ENCODE measurements at places on chromosomes 3 and 15.

GRCh38 chr3:146682171-146682570 lies 77.0 kb upstream of the PLSCR5 start:
- no peak for DNase-seq

- peak; percentile 54 for DNase-seq
Observed at GRCh38 chr15:85407421-85408269, 27.2 kb downstream of the AKAP13 start.

DNA sequence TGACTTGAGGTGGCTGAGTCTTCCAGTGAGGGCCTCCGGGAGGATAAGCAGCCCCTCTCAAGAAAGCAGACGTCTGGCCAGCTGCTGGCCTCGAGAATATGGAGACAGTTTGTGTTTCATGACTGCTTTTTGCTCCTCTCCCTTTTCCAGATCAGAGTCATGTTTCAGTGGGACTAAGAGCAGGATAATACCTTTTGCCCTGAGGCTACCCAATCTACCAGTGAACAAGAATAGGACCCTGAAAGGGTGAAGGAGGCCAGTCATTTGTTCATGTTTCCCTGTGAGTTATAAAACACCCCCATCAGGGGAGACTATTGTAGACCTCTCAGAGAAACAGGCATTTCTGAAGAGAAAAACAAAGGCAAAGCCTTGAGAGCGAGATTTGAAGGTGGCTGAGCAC lies 137.4 kb downstream of the RYR3 start:
- DNase-seq: no peak

GRCh38 chr3:150703299-150703755 lies 393 bp downstream of the ERICH6 start:
- DNase-seq: peak; percentile 38

GRCh38 chr15:66142285-66142684 lies 111.3 kb downstream of the MEGF11 start:
- DNase-seq: no peak

DNA sequence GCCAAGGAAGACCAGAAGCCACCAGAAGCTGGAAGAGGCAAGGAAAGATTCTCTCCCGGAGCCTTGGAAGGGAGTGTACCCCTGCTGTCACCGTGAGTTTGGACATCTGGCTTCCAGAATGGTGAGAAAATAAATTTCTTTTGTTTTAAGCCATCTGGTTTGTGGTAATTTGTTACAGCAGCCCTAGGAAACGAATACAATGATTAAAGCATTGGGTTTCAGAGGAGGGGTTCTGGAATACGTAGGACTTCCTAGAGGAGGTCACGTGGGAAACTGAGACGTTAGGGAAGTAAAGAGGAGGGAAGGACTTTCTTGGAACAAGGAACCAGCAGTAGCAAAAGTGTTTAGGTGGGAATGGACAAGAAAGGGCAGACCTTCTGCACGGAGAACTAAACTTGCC lies 377.7 kb downstream of the IL20RB start:
- DNase-seq: no peak
